T-helper 9 cell (primary cell): ENCODE measurements at places on chromosomes 4 and X.

DNA sequence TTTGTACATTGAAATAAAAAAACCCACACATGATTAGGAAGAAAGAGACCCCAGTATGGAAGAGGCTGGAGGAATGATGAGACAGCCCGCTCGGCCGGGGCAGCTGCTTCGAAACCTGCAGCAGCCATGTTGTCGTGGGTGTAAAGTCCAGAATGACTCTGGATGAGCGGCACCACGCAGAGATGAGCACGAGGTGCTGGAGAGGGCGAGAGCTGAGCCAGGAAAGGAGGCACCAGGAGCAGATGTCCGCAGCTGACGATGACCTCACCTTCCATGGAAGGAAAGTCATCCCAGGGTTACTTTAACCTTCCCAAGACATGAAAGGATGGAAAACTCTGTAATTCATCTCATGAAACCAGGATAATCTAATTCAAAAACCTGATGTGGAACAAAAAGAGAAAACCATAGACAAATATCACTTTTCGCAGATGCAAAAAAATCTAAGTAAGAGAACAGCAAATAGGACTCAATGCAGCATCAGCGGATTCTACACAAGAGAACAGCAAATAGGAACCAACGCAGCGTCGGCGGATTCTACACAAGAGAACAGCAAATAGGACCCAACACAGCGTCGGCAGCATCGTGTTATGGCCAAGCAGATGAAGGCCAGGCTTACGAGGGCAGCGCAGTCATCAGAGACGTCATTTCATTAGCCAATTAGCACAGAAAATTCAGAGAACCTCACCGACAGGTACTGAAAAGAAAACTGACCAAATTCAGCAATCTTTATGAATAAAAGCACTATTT is 25.9 kb upstream of the SPON2 start:
- no peak for DNase-seq

DNA sequence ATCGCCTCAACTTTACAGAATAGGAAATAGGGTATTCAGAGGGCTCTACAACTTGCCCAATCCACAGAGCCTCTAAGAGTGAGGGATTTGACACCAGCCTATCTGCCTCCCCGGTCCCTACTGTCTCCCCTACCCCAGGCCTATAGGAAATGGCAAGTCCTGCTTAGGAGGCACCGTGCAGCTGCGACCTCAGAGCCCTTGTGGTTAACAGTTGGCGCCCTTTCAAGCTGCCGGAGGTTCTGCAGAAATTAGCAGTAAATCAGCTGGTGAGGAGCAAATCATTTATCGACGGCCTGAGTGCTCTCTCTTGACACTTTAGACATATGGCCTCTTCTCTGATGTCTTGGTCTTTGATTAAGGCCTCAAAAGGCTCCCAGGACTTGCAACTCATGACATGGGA is 96.9 kb downstream of the CLNK start:
- DNase-seq = no peak

GRCh38 chr4:5638976-5639375 is 69.4 kb downstream of the EVC2 start:
- DNase-seq = no peak

GRCh38 chr4:169906104-169906503 is 120.1 kb downstream of the MFAP3L start:
- DNase-seq = no peak

DNA sequence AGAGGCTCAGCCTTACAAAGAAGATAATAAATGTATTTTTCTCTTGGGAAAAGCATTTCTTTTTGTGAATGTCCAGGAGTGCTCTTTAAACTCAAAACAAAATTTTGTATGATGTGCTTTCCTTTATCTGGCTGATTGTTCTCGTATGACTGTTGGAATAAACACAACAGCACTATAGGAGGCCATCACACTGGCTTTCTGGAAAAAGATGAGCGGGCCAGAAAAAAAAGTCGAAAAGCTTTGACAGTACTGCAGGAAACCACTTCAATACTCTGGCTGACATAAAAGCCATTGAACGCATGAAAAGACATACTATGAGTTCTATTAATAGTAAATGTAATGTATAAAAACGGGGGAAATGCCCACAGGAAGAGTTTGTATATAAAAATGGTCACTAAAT is 64.7 kb upstream of the CTSO start:
- no peak for DNase-seq

- DNase-seq = no peak
These were observed 141.1 kb upstream of the NDST3 start for GRCh38 chr4:117893207-117893606.

- no peak for DNase-seq
These were observed 115.7 kb upstream of the FAT1 start for GRCh38 chr4:186839122-186840037.

GRCh38 chr4:47122592-47123291 is 91.4 kb downstream of the GABRB1 start:
- peak; percentile 8 for DNase-seq

GRCh38 chrX:48939524-48940228 is 17.7 kb downstream of the OTUD5 start:
- DNase-seq = no peak

GRCh38 chr4:118348886-118349285 is 3.9 kb downstream of the PRSS12 start:
- DNase-seq = no peak

DNA sequence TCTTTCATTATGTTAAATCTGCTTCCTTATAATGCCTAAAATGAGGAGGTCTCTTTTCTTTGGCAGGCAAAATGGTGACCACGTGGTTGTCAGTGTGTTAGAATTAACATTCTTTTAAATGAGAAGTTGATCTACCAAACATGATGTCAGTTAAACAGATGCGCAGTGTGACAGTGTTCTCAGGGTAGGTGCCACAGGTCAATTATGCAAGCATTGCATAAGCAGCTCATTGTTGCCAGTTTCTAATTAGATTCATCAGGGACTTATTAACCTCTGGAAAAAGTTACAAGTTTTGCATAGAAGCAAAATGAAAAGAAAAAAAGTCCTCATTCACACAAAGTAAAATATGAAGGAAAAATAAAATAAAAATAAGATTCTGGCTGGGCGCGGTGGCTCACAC is 324.1 kb upstream of the GALNT7 start:
- DNase-seq = no peak

DNA sequence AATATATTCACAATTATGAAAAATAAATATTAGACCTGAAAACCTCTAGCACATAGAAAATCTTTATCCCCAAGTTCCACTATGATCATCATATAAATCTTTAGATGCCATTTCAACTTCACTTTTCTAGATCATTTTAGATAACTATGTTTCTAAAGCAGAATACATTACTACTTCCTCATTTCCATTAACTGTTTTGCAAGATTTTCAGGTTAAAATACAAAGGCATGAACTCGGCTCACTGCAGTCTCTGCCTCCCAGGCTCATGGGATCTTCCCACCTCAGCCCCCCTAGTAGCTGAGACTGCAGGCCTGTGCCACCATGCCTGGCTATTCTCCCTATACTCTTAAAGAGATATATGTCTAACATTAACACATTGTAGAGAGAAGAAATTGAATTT is 1365.9 kb upstream of the AGA start:
- DNase-seq = no peak

DNA sequence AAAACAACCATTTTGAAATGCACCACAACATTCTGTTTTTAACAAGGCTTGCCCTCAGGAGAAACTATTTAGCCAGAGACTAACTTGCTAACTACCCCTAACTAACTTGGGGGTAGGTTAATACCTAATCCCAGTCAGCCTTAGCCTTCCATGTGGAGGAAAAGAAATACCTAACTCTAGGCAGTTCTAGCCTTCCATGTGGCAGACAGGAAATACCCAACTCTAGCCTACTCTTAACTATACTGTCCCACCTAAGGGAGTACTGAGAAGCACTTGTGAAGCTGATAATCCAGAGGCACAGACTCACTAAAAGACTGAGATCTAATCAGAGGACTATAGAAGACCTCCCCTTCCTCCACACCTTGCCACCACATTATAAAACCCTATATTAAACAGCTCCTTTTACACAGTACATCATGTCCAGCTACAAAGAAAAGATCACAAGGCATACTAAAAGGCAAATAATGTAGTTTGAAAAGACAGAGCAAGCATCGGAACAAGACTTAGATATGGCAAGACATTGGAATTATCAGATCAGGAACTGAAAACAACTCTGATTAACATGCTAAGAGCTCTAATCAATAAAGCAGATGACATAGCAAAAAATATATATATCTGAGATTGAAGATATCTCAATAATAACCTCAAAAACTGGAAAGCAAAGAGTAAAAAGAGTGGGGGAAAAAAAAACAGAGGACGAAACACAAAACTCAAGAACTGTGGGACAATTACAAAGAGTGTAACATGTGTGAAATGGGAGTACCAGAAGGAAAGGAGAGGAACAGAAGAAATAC is 52.2 kb downstream of the FRYL start:
- DNase-seq = no peak

DNA sequence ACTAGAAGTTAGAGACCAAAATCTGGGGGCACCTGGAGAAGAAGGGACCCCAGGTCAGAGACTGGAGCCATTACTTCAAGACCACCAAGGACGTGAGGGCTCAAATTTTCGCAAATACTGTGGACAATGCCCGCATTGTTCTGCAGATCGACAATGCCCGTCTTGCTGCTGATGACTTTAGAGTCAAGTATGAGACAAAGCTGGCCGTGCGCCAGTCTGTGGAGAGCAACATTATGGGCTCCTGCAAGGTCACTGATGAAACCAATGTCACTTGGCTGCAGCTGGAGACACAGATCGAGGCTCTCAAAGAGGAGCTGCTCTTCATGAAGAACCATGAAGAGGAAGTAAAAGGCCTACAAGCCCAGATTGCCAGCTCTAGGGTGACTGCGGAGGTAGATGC is 101.2 kb downstream of the NCAPG start:
- no peak for DNase-seq

DNA sequence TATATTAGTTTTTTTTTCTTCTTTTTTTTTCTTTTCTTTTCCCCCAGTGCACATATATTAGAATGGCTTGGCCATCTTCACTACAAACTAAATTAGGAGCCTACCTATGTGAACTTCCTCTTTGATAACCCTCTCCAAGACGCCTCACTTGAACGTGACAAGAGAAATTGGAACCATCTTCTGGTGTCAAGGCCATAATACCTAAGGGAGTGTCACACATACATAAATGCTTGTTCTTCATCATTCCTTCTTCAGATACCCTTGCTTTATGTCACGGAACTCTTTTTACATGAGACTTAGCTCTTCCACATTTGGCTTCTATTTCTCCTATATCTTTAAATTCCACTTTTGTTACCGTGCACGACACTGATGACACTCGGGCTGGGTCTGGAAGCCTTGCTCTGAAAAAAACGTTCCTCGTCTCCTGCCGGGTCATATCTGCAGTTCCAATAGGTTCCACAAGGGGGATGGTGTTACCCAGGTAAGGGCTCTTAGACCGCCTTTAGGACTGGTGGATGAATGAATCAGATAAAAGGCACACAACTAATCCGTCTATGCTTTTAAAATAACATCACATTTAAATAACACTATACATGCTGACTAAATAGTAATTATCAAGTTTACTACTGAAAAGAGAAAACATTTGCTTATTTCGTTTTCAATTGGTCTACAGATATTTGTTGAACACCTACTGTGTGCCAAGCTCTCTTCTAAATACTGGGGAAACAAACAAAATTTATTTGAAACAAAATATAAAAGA is 19.9 kb downstream of the DGAT2L6 start:
- peak; percentile 49 for DNase-seq

DNA sequence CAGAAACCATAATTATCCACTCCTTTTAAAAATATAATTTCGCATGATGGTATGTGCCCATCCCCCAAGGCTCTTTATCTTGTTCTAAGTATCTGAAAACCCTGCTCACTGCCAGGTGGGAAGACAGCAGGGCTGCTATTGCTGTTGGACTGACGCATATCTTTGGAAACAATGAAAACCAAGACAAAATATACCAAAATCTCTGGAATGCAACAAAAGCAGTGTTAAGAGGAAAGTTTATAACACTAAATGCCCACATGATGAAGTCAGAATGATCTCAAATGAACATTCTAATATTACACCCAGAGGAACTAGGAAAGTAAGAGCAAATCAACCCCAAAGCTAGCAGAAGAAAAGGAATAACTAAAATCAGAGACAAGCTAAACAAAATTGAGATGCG is 162.0 kb downstream of the FAM47B start:
- no peak for DNase-seq

DNA sequence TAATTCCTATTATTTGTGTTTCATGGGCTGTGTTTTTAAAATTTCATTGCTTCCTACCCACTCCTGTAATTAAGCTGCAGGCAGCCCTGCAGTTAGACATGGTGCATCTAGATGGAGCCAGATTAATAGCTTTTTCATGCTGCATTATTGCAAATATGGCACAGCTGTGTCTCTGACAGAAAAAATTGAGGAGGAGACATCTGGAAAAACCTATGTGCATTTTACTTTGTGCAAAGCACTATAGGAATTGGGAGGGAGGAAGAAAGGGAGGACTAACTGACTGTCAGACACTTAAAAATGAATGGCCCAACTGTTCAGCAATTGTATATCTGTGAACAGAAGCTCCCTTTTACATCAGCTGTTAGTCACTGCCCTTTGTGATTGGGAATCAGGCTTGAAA is 8.1 kb upstream of the RPGR start:
- DNase-seq = no peak

GRCh38 chr4:185019456-185020292 is 1.4 kb downstream of the HELT start:
- no peak for DNase-seq

DNA sequence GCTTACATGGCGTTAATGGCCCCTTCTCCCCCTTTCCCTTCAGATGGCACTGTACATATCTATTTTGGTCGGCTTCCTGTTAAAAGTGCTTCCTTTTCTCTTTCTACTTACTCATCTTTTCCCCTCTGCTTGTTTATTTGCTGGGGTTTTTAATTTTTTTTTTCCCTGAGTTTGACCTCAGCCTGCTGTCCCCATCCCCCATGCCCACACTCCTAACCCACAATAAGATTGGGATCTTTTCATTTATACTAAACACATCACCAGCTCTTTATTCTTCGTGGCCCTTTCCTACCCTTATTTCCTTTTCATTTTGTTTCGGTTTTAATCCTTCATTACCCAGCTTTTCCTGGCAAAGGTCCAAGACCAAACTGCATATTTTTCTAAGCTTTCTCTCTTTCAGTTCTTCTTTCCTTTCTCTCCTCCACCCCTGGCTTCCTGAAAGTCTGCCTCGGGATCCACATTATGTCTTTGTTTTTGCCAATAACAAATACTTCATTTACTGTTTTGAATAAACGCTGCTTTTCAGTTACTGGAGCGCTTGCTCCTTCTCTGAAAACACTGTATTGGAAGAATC is 152.0 kb upstream of the USP9X start:
- no peak for DNase-seq

GRCh38 chr4:38046727-38047489 is 86.7 kb downstream of the PTTG2 start:
- no peak for DNase-seq

- DNase-seq = peak; percentile 3
These were observed 5.6 kb upstream of the CT47C1 start for GRCh38 chrX:119067023-119067739.

DNA sequence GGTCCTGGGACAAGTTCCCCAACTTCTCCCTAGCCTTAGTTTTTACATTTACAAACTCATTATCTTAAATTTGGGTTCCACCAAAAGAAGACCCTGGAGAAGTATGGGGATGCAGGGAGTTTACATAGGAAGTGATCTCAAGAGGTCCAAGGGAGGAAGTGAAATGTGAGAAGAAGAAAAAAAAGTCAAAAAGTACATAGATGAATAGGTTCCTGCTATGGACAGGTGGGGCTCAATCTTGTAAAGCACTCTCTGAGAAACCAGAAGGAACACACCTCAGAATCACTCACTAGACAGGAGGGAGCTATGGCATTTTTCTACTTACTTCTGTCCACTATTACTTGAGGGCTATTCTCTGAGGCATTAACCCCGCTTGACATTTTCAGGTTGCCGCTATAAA is 56.6 kb downstream of the ARHGAP6 start:
- no peak for DNase-seq
